ENCODE measurements at places on chromosomes 6 and 20.

GRCh38 chr6:56050530-56051201 is 175.3 kb upstream of the BMP5 start:
- no peaks in the 10 kb centered on the region for H3K4me1 ChIP-seq
- H3K27me3 ChIP-seq: no peaks in the 10 kb centered on the region
- DNase-seq: no peak
- no peak overlapping the region for H3K4me3 ChIP-seq
- no peak overlapping the region for H3K27ac ChIP-seq

DNA sequence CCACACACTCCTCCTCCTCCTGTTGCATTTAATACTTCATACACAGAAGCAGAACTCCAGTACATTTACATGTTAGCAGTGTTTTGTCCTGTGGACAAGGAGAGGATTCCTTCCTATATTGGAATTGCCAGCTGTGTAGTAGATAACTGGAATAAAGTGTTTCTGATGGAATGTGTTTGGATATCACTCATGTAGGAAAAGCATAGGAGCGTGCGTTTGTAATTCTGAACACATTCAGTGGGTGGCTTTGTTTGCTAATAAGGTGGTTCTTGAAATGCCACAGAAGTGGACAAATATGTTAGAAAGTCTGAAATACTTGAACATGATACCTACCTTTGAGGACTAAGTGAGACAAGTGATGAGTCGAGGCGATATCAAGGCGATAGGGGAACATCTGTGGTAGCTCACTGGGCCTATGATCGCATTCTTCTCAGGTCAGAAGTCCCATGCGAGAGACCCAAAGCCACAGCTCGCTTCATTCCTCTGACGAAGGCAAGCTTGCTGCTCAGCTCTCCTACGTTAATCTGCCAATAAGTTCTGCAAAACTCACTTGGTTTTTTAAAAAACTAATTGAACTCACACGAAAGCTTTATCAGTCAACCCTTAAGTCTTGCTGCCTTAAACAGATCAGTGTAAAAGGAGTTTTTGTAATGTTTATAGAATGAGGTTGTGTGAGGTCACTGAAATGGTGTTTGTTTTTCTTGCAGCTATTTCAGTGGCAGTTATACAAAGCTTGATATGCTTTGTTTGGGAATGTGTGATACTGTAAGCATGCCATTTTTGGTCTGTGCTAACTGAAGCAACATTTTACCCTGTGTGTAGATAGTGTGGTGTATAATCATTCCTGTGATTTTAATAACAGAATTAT is 159.9 kb downstream of the SOX4 start:
- no peak overlapping the region for H3K27ac ChIP-seq
- peaks cover 2% of the 10 kb centered on the region for H3K4me1 ChIP-seq

GRCh38 chr20:61730631-61731362 is 334.9 kb downstream of the TAF4 start:
- no peaks in the 10 kb centered on the region for H3K4me1 ChIP-seq
- H3K27ac ChIP-seq: no peak overlapping the region
- DNase-seq: no peak
- H3K36me3 ChIP-seq: no peaks in the 10 kb centered on the region

DNA sequence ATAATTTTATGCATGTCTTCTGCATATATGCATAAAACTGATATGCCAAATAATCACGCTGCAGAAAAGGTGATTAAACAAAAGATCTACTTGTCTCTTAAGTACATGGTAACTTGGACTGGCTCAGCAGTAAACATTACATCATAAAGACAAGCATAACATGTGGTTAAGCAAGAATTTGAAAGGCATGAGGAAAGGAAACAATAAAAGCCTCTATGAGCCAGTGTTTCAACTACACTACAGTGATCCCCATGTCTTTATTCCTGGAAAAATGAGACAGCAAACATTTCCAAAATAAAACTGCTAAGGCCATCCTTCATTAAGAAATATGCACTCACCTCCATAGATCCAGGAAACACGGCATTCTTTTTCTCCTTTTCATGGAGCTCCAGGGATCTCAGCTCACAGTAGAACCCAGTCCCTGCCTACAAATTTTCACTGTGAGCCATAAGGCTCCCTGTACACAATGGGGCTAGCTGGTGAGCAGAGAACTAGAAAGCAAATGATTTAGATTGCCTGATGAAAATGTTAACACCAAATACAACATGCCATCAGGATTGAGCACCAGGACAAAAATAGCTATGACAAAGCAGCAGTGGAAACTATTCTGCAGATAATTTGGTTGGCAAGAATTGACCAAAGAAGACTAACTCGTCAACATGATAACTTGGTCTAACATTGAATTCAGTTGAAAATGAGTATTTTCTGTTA is 156.1 kb downstream of the COL21A1 start:
- no peaks in the 10 kb centered on the region for H3K27me3 ChIP-seq
- H3K4me3 ChIP-seq: no peak overlapping the region
- H3K27ac ChIP-seq: no peak overlapping the region

DNA sequence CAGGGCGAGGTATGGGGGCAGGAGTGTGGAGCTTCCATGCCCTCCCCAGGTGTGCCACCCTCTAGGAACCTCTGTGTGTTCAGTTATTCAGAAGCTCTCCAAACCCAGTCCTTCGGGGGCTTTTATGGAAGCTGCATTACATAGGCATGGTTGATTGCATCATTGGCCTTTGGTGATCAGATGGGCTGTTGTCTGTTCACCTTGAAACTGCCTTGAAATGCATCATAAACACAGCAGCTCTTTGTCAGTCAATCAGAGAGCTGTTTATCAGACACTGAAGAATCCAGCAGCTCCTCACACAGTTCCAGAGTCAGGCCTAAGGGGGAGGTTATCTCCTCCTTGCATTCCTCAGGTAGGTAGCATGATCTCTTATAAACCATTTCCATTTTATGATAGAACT is 62.4 kb downstream of the E2F3 start:
- H3K27ac ChIP-seq: no peak overlapping the region
- no peaks in the 10 kb centered on the region for H3K27me3 ChIP-seq
- H3K4me1 ChIP-seq: peaks cover 25% of the 10 kb centered on the region

- peaks cover 24% of the 10 kb centered on the region for H3K4me1 ChIP-seq
- DNase-seq: no peak
- H3K36me3 ChIP-seq: peaks cover 13% of the 10 kb centered on the region
- no peaks in the 10 kb centered on the region for H3K27me3 ChIP-seq
Measured at GRCh38 chr20:62804021-62804626, 511 bp upstream of the OGFR start.

GRCh38 chr6:15892369-15892768 is 229.5 kb upstream of the DTNBP1 start:
- H3K36me3 ChIP-seq: no peaks in the 10 kb centered on the region
- peaks cover 2% of the 10 kb centered on the region for H3K27me3 ChIP-seq
- H3K27ac ChIP-seq: no peak overlapping the region
- no peak for DNase-seq
- peaks cover 11% of the 10 kb centered on the region for H3K4me1 ChIP-seq

GRCh38 chr20:24657878-24658620 is 188.6 kb downstream of the SYNDIG1 start:
- no peaks in the 10 kb centered on the region for H3K4me1 ChIP-seq
- no peak overlapping the region for H3K27ac ChIP-seq
- H3K4me3 ChIP-seq: no peak overlapping the region
- DNase-seq: no peak
- peaks cover 2% of the 10 kb centered on the region for H3K27me3 ChIP-seq
